ENCODE measurements at places on chromosomes 7 and 10. TPM values are rescaled to one million over a fixed set of nuclear protein-coding genes. Genes with fewer than 3 reads are reported as not detected.

DNA sequence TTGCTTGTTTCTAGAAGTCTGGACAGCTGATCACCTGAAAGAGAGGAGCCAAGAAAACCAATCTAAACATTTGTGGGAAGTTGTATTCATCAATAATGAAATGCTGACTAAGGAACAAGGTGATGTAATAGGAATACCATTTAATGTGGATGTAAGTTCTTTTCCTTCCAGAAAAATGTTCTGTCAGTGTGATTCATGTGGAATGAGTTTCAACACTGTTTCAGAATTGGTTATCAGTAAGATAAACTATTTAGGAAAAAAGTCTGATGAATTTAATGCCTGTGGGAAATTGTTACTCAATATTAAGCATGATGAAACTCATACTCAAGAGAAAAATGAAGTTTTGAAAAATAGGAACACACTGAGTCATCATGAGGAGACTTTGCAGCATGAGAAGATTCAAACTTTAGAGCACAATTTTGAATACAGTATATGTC lies 39.8 kb upstream of the ZNF37A start:
- no peak for DNase-seq

DNA sequence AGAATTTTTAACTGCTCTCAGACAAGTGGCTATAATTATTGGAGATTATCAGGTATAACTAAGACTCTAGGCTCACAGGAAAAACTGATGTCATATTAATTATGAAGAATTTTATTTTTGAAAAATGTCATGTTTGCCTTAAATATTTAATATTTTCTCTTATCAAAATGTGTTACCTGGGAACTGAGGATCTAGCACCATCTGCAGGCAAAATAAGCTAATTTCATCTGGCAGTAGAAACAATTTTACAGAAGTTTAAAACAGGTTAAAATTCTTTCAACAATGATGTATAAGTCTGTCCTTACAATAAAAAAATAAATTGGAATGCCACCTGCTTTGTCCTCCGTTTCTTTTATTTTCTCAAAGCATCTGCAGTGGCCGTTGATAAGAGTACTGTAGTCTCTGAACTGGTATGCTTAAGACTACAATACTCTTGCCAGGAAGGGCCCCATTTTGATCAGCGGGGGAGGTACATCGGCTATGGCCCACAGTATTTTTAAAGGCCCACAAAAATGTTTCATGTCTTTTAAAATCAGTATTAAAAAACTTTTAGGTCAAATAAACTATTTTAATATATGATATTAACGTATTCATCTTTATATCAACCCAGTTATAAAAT lies 81.3 kb downstream of the VWDE start:
- peak; percentile 25 for DNase-seq

- no peak for DNase-seq
Measured at GRCh38 chr7:40873248-40873647, 738.4 kb downstream of the SUGCT start.

- DNase-seq = no peak
Measured at GRCh38 chr7:118559207-118559606, 334.7 kb downstream of the ANKRD7 start.

DNA sequence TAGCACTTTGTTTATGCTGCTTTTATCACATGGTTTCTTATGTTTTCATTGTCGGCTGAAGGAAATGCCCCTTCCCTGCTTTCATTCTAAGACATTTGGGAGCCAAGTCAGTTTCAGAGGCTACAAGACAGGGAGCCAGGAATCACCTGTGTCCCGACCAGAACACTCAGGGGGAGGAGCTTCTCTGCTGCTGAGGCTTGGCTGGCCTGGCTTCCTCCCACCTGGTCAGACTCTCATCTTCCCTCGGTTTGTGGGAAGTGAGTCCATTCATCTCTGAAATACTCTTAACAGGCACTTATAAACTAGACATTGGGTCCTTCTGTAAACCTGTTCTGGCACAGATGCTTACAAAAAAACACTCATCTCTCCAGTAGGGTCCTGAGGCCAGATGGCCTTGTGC lies 19.6 kb upstream of the GOLGA7B start:
- no peak for DNase-seq

DNA sequence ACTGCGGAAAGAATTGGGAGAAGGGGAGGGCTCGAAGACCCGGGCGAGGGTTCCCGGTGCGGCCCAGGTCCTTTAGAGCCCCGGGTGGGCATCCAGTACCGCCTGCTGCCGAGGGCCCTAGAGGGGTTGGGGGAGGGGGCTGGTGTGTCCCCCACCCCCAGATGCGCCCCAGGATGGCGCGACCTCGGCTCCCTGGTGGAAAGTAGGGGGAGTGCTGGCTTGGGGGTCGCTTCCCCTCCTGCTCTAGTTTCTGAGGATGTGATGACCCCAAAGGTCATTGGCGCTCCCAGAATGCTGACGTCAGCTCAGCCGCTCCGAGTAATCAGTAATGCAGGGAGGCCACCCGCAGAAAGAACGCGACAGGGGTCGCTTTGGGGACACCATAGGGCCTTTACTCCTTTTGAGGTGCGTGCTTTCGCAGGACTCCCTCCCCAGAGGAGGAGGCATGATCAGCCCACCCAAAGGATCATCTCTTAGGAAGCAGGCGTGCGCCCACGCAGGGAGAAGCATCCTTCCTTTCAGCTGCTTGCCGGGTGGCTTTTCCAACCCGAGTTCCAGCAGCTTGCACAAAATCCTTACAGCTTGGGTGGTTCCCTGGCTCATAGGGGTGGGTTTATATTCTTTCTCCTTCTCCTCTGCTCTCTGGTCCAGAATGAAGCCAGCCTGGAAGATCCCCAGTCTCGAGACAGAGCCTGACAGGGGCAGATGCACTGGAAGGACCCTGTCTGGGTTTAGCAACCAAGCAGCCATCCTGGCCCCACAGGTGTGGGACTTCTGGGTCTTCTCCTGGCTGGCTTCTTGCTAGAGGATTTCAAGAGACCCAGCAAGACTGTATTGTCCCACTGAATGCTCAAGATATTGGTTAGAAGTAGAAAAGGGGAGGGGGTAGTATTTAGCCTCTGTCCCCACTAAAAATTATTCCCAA lies 1.3 kb upstream of the PRKAG2 start:
- DNase-seq = no peak

DNA sequence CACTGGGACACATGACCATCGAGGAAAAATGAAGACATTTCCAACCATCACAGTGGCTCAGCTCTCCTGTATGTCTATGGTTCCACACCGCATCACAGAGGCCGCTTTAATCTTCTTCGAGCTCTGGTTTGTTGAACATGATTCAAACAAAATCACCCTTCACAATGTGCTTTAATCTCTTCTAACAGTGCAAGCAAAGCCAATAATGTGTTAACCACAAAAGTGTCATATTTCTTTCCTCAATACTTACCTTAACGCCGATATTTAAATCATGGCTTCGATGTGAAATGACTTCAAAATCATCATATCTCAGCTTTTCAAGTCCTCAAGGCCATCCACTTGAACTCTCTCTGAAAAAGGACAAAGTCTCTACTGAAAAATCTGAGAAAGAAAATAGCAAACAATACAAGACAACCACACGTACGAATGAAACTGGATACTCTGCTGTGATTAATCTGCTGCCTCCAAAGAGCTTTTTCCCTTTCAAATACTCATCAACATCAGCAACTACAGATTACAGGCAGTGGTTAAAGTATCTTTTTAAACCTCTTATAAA lies 23.0 kb upstream of the SVIL start:
- DNase-seq = no peak

DNA sequence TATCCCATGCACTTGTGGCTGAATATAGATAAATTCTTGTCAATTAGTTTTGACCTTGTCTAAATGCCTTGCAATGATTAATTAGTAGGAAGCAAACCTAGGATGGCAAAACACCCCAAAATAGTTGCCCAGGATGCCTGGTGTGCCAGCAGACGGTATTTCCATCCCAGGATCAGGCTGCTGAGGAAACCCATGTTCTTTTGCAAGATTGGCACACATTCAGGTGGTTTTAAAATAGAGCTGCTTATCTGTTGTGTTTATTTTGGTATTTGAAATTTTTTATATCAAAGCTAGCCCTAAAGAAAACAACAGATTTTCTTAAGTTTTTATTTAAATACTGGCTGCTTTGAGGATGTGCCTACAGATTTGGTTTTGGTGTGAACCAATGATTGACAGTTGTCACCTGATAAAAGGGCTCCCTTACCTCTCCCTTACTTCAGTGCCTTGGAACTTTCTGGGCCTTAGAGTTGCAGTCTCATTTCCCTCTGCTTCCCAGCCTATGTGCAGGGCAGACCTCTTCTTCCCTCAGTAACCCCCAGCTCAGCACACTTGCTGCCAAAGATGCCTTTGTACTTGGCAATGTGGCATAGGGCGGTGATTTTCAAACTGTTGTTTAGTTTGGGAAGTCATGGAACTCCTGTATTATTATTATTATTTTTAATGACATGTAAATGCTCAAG lies 54.0 kb downstream of the CCNY start:
- no peak for DNase-seq

DNA sequence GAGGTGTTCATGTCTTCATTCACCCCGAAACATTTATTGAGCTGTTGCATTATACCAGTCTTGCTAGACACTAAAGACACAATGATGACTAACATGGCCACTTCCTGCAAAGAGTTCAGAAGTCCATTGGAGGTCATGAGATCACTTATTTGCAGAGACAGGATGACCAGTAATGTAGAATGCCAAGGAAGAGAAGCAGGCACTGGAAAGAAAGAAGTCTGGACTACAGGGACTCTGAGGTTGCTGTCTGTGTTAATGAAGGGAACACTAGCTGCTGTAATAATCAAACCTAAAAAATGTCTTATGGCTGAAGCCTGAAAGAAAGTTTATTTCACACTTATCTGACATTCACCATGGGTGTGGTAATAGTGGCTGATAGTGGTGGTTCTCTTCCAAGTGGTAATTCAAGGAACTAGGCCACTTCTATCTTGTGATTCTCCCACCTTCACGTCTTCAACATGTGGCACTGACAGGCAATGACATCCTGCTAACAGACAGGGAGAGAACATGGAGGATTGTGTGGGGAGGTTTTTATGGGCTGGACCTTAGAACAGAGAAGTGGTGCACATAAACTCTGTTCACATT lies 89.2 kb upstream of the MKLN1 start:
- DNase-seq = no peak

GRCh38 chr7:17005271-17005670 lies 123.5 kb upstream of the AGR3 start:
- DNase-seq = no peak

DNA sequence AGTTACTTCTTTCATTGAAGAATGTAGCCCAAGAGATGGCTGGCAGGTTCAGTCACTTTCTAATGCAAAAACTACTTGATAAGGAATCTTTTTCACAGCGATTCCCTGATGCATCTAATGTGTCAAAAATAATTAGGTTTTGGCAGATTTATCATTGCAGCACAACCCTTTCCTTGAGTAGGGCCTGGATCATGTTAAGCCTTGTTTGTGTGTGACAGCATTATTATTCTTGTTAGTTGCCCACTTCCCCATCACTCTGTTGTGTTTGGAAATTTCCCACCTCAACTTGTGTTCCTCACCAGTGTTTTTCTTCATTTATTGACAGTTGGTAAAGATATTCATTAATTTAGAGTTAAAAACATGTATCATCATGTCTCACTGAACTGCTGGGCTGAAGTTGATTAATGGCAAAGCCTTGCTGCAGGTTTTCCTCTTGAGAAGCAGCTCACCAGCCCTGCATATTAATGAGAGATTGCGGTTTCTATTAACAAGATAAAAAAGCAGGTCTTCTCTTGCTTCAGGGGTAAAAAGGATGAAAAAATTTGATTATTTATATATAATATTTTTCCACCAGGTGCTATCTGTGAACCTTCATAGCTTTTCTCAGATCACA lies 233.3 kb upstream of the MDFIC start:
- DNase-seq = no peak

DNA sequence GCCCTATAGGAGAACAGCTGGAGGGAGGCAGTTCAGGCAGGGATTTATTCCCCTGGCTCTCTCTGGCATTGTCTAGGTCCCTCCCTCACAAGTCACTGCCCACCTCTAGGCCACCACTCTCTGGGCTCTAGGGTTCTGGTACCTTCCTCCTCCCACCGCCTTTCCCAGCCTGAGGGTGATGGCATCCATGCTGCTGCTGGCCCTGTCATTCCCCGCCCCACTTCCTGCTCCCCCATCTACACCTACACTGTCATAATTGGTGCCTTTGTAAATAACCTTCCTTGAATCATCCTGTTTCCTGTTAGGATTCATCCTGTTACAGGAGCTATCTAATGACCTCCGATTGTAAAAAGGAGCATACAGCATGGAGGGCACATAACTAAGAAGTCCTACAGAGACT lies 303.3 kb upstream of the COBL start:
- no peak for DNase-seq

DNA sequence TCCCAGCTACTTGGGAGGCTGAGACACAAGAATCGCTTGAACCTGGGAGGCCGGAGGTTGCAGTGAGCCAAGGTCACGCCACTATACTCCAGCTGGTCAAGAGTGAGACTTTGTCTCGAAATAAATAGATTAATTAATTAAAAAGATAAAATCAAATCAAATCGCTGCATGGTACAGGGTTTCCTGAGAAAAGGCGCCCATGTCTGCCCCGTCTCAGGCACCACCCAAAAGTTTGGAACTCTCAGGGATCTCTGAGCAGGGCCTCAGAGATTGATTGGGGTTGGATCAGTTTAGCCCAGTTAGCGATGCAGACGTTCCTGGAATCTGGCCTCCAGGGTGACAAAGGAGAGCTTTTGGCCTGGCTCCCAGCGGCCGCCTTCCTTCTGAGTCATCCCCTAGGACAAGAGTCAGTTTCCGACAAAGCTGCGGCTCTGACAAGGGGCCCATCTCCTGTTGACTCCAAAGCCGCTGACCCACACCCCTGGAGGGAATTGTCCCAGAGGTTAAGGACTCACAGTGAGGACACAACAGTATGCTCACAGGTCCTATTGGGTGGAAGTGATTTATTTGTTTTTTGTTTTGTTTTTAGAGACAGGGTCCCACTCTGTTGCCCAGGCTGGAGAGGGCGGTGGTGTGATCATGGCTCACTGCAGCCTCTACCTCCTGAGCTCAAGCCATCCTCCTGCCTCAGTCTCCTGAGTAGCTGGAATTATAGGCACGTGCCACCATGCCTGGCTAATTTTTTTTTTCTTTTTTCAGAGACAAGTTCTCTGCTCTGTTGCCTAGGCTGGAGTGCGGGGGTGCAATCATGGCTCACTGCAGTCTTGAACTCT lies 6.8 kb downstream of the ORAI2 start:
- no peak for DNase-seq

DNA sequence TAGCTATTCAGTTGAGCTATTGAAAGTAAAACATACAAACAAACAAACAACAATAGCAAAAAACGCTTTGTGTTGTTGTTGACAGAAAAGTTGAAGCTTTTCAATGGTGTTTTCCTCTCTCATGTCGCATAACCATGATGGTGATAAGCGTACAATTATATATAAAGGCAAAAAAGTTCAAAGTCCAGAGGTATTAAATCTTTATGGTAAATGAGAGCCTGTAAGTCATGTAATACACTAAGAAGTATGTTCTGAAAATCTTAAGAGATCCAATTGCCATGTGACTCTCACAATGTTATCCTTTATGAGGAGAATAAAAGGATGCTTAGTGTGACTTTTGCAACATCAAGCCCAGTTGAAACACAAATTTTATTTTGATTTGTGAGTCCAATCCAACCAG lies 93.9 kb downstream of the PPP1R9A start:
- no peak for DNase-seq

- no peak for DNase-seq
Measured at GRCh38 chr10:71359364-71360046, 37.2 kb upstream of the CDH23 start.

The IGF2BP3 gene
- polyA plus RNA-seq = not detected

The GPER1 gene
- 4.8 TPM for polyA plus RNA-seq

The SH2B2 gene
- 4.5 TPM for polyA plus RNA-seq

The UTF1 gene
- not detected for polyA plus RNA-seq

The HABP2 gene
- 27.4 TPM for polyA plus RNA-seq

The CCL26 gene
- polyA plus RNA-seq = not detected

The HOXA4 gene
- polyA plus RNA-seq = 13.0 TPM

The ACTL6B gene
- polyA plus RNA-seq = not detected

The HEPACAM2 gene
- 15.1 TPM for polyA plus RNA-seq
